Articular chondrocyte of knee joint (primary cell): ENCODE measurements at places on chromosomes 1 and 21. TPM values are rescaled to one million over a fixed set of nuclear protein-coding genes. Genes with fewer than 3 reads are reported as not detected.

The OPTC gene
- total RNA-seq, result not detected in 2 replicates

The FMO5 gene
- 4.7 and 5.2 TPM in 2 replicates for total RNA-seq

The NUAK2 gene
- 1.9 and 2.0 TPM in 2 replicates for total RNA-seq

The DFFA gene
- 30.4 and 32.4 TPM in 2 replicates for total RNA-seq

The TPTE gene
- total RNA-seq, result not detected in 2 replicates

The CRTC2 gene
- total RNA-seq, result 5.4 and 6.0 TPM in 2 replicates

The ELF3 gene
- total RNA-seq, result 0.13 and 0.32 TPM in 2 replicates

The WLS gene
- 28.6 and 34.5 TPM in 2 replicates for total RNA-seq

The LCE2C gene
- total RNA-seq, result not detected in 2 replicates

The S100A12 gene
- not detected in 2 replicates for total RNA-seq

The PTPN7 gene
- total RNA-seq, result not detected in 2 replicates

The CELA3A gene
- total RNA-seq, result not detected in 2 replicates

The ST3GAL3 gene
- 16.9 and 17.0 TPM in 2 replicates for total RNA-seq

The VWA5B1 gene
- not detected in 2 replicates for total RNA-seq

The MCL1 gene
- 183 and 398 TPM in 2 replicates for total RNA-seq
